ENCODE measurements at places on chromosomes 7 and 10.

DNA sequence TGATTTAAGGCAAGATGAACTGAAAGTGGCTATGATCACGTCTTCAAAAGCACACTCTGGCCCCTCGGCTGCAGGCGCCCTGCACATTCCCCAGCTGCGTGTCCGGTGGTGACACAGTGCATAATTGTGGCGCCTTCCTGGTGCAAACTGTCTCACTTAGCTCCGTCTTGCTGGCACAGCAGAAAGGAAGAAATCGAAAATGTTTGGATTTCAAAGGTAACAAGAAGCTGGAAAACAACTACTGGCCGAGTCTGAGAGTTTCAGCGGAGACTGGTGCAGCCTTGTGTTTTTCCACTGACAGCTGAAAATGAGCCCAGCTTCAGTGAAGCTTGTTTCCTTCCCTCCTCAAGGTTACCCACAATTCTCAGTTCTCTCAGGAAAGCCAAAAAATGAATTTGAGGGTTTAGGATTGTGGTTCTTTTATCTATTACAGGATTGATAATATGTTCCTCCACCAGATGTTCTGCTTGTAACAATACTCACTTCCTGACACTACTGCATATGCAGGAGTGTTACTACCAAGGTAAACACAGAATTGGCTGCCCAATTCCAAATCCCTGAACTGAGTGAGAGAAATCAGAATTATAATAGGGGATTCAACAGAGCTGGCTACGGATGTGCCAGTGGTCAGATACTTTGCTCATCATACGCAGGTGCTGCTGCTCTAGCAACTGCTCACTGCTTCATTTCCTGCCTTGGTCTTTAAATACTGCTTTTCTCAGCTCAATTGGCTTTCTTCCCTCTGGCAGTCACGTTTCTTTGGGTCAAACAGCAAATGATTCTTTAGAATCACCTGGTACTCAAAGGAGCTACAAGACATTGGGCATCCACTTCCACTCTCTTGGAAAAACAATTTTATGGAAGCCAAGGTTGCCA, 63.7 kb downstream of the TRUB1 start:
- DNase-seq: no peak

DNA sequence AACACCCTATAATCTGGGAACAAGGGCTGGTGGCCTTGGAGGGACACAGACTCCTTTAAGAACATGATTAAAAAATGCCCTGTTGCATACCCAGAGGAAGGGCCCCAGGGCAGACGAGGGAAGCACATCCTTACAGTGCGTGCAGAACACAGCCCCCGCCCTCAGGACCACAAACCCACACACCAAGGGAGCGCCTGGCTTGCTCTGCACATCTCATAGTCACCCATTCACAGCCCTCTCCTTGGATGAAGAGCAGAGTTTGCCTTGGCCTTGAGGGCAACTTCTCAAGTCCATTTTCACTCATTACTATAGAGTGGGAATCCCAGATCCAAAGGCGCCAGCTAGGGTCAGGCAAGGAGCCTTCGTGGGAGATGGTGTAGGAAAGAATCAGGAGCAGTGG, 6.3 kb upstream of the VSIR start:
- DNase-seq: no peak

GRCh38 chr10:78193189-78193588, 159.5 kb downstream of the RPS24 start:
- no peak for DNase-seq

GRCh38 chr7:28474282-28474638, 61.9 kb downstream of the CREB5 start:
- DNase-seq: no peak

GRCh38 chr10:28408237-28408777, 105.4 kb upstream of the MPP7 start:
- DNase-seq: no peak

DNA sequence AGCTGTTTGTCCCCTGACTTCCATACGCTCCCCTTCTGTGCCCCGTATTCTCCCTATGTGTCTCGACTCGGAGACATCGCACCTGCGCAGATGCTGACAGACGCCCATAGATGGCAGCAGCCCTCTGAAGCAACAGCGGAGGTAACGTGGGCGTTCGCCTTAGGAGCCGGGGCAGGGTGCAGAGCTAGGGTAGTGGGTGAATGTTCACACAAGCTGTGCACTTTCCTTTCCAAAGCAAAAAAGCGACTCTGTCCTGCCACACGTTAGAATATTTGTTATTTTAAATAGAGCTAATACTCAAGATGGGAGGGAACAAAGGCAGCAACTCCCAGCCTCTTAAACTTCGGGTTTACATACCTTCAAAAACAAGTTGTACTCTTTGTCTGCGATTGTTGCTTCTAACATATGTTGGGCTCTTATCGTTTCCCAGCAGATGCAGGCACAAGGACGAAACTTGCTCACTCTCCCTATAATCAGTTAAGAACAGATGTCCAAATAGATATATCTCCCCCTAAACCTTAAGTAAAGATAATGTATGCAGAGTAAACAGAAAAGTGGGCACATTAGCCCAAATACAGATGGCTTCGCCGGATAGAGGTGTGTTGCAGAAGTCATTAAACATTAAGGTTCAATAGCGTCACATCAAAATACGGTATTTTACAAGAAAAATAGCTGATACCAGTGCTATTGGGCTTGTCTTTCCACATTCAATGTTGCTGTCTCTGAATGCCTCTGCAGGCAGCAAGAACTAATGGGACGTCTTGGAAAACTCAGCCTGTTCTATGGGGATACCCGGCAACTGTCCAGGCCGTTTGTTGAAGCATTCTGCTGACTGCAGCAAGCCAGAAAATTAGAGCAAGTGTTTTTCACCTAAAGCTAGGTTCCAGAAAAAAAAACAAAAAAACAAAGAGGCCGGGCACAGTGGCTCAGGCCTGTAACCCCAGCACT, 340.3 kb upstream of the PRKCQ start:
- DNase-seq: peak; percentile 89

DNA sequence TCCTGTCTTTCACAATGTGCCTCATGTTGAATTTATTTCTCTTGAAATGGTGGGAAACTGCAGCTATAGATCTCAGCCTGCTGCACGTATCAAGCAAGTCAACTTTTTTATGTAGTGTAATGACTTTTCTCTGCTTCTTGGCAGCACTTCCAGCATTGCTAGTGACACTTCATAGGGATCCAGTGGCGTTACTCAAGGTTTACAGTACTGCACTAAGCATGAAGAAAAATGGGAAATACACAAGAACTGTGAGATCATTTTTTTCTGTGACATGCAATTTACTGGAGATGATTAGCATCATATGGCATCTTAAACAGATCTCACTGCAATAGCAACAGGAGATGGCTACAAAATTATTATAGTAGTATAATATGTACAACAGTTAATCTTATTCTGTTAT, 90.9 kb downstream of the POLR1F start:
- no peak for DNase-seq

DNA sequence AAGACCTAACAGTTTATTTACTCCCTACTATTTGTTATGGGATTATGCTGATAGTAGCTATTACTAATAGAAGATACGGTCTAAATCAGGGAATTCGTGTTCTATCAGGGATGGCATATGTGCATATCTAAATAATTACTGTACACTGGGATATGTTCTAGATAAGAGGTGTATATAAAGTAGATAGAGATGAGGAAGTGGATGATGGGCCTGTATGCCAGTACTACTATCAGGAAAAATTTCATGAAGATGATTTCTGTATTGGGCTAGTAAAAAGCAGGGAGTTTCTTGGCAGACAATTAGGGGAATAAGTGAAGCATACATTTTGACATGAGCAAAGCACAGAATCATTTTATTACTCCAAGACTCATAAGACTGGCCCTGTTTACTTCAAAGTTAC, 26.2 kb downstream of the PTPN12 start:
- no peak for DNase-seq

GRCh38 chr7:127976056-127976737, 55.0 kb downstream of the LRRC4 start:
- no peak for DNase-seq

GRCh38 chr10:79488336-79488735, 24.0 kb upstream of the EIF5AL1 start:
- peak; percentile 8 for DNase-seq

GRCh38 chr10:62511656-62512055, 137.5 kb downstream of the ZNF365 start:
- DNase-seq: no peak

GRCh38 chr7:64853679-64854078, 49.4 kb upstream of the ZNF273 start:
- no peak for DNase-seq

- DNase-seq: no peak
These were observed 4.0 kb downstream of the GNB2 start for GRCh38 chr7:100677308-100678267.

DNA sequence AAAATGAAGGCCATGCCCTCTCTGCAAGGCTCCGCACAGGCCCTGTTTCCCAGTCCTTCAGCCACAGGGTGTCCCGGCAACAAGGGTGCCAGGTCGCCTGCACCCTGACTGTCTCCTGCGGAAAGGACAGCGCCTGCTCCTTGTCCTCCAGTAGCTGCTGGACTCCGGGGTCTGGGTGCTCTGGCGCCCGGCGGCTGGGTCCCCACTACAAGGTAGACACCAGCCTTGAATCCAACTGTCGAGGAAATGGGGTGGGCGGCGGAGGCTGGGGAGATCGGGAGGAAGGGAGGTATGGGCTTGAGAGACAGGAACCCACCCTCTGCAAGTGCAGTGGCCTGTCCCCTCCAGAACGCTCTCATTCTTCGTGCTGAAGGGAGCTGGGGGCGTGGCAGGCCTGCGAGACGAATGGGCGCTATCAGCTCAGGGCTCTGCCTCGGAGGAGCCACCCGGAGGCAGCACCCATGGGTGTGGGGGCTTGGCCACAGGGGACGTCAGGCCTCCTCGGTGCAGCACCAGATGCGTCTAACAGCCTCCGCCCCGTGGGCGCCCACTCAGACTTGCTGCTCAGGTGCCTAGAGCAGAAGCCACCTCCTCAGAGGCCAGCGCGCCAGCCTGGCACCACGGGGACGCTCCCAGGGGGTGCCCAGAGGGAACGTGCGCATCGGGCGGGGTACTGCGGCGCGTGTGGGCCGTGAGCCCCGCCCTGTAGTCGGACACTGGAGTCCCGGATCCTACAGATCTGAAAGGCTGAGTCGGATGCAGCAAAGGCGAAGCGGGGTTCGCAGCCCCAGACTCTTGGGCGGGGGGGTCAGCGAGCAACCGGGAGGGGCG, 15.6 kb downstream of the ADAM8 start:
- DNase-seq: peak; percentile 69

All from inflammatory macrophage treated with lipopolysaccharide for 4 hours (primary cell).